Gastrocnemius medialis (tissue), 4 donors: ENCODE measurements at places on chromosomes 7 and 10. TPM values are rescaled to one million over a fixed set of nuclear protein-coding genes. Genes with fewer than 3 reads are reported as not detected.

GRCh38 chr7:77425101-77426051 lies 9.2 kb upstream of the GSAP start:
- DNase-seq, result no peak

Gene GHRHR
- not detected for total RNA-seq

DNA sequence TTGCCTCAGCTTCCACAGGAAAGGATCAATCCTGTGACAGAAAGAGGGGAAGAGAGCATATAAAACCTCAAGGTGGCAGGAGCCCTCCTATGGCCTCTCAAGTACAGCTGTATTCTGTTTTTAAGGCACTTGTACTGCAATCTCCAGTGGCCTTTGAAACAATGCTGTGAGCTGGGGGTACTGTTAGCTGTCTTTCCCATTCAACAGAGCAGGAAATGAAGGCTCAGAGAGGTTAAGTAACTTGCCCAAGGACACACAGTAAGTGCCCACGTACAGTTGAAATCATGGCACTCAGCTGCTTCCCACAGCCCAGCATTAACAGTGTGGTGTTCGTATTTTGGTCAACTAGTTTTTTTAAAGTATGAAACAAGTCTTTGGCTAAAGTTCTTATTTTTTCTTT lies 34.0 kb downstream of the DUSP5 start:
- DNase-seq, result no peak

DNA sequence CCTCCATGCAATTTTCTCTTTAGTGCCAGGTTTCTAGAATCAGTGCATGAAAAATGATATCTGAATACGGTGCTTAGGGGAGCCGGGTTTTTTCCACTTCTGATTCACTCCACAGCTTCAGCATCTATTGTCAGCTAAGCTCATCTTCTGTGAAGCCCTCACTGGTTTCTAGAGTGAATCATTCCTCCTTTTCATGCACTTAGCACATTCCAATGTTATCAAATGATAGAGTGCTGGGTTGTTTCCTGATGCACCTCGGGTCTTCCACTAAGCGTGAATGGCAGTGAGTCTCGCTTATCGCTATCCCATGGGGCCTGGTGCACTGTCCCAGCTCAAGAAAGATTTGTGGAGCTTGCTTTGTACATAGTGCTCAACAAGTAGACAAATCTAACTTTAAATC lies 170.9 kb upstream of the RHEB start:
- no peak for DNase-seq

Gene CCDC172
- not detected for total RNA-seq

DNA sequence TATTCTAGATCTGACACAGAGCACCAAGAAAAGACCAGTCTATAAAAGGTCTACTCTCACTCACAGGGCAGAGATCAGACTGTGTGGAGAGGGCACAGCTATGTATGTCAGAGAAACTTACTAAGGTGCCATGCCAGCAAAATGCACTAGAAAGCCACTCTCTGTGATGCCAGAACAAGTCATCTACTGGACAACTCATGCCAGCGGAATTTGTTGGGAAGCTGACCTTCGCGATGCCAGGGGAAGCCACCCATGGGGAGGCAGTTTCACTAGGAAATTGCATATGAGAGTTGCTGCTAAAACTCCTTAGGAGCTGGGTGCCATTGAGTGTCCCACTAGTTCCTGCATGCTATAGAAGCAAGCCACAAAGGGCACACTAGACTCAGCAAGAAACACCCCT lies 58.5 kb downstream of the MICU1 start:
- peak; percentile 50 for DNase-seq

DNA sequence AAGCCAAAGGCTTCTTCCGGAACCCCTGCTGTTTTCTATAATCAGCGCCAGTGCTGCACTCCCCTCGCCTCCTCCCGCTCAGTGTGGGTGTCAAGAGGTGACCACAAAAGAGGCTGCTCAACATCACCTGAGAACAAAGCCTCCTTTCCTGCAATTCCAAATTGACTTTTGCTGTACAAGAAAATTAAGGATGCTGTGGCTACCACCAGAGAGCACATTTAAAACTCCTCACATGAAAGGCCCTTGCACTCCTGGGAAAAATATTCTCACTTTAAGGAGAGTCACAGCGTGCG lies 96.4 kb downstream of the HIPK2 start:
- DNase-seq, result no peak
